ENCODE measurements at places on chromosomes 13 and 19.

DNA sequence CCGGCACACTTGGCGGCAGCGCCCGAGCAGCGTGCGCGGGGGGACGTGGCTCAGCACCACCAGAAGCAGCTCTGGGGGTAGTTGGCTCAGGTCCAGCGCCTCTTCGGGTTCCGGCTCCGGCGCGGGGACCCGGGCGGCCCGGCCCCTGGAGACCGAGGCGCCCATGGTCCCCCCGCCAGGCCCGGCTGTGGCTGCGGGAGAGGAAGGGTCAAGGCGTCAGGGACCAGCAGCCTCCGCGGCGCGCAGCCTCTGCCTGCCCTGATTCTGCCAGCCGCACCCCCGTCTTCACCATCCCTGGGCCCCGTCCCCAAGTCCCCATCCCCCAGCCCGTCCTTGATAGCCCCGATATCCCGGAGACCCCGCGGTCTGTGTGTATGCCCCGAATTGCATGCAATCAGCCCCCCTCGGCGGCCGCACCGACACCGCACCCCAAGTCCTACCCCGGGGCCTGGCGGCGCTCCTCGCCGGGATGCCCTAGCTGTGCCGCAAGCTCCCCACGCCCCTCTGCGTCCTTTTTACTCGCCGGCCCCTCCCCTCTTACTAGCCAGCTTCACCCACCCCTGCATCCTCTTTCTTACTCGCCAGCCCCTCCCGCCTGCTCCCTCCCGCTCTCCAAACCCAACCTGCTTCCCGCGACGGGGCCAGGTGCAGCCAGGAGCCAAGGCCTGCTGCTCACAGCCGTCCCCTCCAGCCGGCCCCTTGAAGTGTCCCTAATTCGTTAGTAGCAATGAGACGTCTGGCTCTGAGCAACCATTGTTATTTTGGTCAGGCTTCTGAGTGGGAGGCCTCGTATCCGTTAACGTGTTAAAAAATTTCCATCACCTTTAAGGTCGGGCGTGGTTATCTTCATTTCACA, at the start of gene FBXO27:
Gene FBXO27 (minus strand): TSS at position 487 of the 856 bp plus-strand sequence. CDS start 322 bp downstream, at position 165.
- DNase-seq, result no peak

DNA sequence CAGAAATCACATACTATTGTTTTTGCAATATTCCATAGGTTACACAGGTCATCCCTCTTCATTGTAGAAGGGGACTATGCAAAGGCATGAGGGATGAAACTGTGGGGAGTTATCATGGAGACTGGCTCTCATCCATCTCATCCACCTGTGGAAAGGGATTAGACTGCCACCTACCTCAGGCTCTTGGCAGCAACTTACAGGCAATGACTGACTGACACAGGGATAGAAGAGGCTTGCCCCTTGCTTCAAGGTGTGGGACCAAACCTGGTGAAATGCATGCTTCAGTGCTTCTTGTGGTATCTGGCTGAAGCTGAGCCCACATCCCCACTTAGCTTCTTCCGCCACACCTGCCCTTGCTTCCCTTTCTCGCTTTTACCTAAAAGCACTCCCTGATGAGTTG, 341.3 kb downstream of the GPC5 start:
- DNase-seq, result no peak

DNA sequence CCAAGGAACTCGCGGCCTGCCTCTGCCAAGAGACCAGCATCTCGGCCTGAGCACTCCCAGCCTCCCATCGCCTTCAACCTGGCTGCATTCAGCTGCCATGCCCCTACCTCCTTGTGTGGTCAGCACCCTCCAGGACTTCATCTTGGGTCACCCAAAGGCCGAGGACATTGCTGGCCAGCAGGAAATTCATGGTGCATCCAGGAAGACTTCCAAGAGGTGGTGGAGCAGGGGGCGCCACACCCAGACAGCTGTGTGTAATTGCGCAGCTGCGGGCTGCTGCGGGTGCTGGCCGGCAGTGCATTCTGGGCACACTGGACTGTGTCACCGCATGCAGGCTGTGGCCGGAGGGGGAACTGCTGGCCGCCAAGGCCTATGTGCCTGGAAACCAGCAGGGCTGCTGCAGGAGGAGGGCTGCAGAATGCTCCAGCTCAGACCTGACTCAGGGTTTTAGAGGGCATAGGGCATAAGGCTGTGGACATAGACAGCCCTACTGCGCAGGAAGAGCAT, 164.3 kb upstream of the TUBA3C start:
- DNase-seq, result no peak

DNA sequence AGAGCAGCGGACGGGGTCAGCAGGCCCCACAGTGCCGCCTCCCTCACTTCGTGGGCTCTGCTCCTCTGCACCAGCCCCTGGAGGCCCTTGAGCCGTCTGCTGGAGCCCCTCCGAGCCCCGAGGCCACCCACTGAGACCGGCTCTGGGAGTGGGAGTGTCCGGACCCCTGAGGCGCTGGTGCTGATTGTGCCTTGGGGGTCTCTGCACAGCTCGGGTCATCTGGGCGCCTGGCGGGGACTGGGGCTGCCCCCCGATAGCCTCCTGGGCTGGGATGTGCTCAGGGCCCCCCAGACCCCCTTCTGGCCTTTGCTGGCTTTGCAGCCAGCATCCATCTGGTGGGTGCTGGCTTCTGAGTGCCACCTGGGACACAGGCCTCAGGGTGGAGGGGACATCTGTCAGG, 15.4 kb downstream of the CBARP start:
- DNase-seq, result no peak

GRCh38 chr19:38870612-38871011, 7.5 kb downstream of the RINL start:
- no peak for DNase-seq

- DNase-seq, result no peak
Measured at GRCh38 chr19:18847549-18848463, 16.0 kb downstream of the UPF1 start.

GRCh38 chr19:3573858-3574637, 1.3 kb downstream of the HMG20B start:
- no peak for DNase-seq

GRCh38 chr13:48412881-48413351, at the start of gene LPAR6:
Gene LPAR6 (minus strand): TSS chr13:48413113. CDS start chr13:48412423, 690 bp downstream.
- DNase-seq, result no peak

- DNase-seq, result no peak
Measured at GRCh38 chr13:39196965-39197646, 158.8 kb downstream of the NHLRC3 start.

GRCh38 chr19:18932216-18932841, 8.7 kb downstream of the HOMER3 start:
- peak; percentile 70 for DNase-seq

DNA sequence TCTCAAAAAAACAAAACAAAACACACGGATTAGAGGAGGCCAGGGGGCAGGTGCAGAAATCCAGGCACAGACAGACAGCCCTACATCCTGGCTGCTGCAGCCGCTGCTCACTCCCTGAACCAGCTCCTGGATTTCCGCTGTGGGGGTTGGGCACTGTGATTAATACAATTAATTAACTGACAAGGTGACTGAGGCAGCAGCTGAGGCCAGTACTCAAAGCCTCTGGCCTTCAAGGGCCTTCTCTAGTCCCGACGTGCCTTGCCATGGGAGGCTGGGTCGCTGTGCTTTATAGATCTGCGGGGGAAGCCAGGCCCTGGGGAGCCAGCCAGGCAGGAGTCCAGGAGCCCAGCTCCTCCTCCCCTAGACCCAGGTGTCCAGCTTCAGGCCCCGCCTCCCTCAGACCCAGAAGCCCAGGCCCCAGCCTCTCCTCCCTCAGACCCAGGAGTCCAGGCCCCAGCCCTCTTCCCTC, 4.6 kb downstream of the NECTIN2 start:
- DNase-seq, result no peak

- DNase-seq, result no peak
Measured at GRCh38 chr19:30663611-30664174, 291.5 kb downstream of the ZNF536 start.

DNA sequence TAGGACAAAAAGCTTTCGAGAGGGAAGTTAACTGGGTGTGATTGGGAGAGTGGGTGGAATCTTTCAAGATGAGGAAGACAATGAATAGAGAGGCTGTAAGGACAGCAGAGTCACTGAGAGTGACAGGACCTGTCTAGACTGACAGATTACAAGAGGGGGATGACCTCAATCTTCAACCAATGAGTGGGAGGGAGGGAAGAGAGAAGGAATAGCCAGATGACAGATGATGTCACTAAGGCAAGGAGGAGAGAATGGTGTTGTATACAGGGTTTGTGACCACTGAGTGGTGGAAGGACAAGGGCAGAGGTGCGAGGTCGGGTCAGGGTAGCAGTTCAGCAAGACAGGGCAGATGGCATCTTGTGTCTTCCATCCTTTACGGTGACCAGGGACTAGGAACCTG, 5.8 kb upstream of the ILF3 start:
- DNase-seq, result no peak

- no peak for DNase-seq
Measured at GRCh38 chr19:29364999-29365398, 152.0 kb upstream of the UQCRFS1 start.

GRCh38 chr13:66430269-66430668, 799.9 kb downstream of the PCDH9 start:
- no peak for DNase-seq

DNA sequence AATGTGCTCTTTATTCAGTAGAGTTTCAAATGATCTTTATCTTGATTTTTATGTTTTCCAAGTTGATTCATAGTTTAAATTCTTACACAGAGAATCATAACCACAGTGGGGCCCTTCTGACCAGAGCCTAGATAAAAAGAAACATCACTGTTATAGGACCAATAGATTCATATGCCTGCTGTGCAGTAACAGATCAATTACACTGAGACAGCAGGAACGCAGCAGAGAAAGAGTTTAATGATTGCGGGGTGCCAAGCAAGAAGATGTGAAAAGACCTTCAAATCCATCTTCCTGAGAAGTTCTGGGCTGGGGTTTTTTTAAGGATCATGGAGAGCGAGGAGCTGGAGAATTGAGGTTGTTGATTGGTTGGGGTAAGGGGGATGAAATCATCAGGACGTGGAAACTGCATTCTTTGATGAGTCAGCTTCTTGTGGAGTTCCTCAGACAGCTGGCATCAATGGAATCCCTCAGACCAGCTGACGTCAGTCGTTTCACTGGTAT, 346.6 kb downstream of the TBC1D4 start:
- no peak for DNase-seq

- DNase-seq, result no peak
Measured at GRCh38 chr13:48853728-48854102, 122.0 kb upstream of the FNDC3A start.

GRCh38 chr13:60267498-60268202, 103.9 kb upstream of the DIAPH3 start:
- DNase-seq, result no peak

GRCh38 chr19:42816894-42817293, 51.4 kb upstream of the PSG8 start:
- no peak for DNase-seq

GRCh38 chr19:47107202-47107952, 6.2 kb downstream of the ZC3H4 start:
- DNase-seq, result no peak

GRCh38 chr13:75195495-75196146, 286.3 kb downstream of the TBC1D4 start:
- no peak for DNase-seq

GRCh38 chr13:73924607-73925006, 209.6 kb downstream of the KLF12 start:
- no peak for DNase-seq

GRCh38 chr13:77515785-77516184, 19.7 kb upstream of the SCEL start:
- DNase-seq, result no peak

DNA sequence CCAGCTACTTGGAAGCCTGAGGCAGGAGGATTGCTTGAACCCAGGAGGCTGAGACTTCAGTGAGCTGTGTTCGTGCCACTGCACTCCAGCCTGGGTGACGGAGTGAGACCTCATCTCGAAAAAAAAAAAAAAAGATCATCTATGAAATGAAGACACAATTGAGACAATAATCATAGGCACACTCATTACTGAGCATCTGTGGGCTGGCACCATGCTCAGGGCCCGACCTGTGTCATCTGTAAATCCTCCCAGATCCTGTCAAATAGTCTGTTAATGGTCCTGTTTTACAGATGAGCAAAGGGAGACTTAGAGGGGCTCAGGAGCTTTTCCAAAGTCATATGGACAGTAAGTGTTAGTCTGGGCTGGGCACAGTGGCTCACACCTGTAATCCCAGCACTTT, 4.1 kb upstream of the NANOS2 start:
- no peak for DNase-seq

DNA sequence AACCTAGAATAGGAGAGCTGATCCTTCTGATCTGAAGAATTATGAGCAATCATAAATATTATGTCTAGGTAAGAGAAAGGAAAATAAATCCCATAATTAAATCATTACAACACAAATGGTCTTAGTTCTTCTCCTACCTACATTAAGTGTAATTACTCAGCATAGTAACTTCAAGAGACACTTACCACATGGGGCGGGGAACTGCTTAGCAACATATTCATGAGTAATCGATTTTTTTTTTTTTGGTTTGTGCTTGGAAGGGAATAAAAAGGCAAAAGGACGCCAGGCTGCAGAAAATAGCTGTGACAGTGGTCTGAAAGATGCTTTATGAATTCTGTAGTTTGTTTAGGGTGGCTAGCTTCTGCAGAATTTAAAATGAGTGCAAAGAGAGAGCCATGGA, 103.3 kb upstream of the HTR2A start:
- no peak for DNase-seq

DNA sequence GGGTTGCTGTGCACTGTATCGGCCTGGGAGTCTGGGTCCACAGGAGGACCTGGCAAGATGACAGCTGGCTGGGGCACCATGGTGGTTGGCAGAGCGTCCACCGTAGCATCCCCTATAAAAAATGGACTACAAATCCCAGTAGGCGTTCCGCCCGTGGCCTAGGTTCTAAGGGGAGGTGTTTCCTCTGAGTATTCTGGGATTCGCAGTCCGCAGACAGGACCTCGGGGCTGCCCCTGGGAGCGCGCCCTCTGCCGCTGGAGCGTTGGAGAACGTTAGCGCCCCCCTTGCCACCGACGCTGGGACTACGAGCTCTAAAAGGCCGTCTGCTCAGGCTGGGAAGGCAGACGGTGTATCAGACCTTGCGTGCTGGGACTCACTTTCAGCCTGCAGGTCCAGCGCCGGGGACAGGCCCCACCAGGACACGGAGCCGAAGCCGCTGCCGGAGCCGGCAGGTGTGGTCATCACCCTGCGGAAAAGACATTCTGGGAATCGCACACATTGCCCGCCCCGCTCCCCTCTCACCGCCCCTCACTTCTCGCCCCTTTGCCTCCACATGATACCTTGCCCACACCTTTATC, 372 bp downstream of the DNAAF3 start:
- no peak for DNase-seq

- DNase-seq, result no peak
Measured at GRCh38 chr19:23346696-23347095, 48.6 kb downstream of the ZNF91 start.

DNA sequence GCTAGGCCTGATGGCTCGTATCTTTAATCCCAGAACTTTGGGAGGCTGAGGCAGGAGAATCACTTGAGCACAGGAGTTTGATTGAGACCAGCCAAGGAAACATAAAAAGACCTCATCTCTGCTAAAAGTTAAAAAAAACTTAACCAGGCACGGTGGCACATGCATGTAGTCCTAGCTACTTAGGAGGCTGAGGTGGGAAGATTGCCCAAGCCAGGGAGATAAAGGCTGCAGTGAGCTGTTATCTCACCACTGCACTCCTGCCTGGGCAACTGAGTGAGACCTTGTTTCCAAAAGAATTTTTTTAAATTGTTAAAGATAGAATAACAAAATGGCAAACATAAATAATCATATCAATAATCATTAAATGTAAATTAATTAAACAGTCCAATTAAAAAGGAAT, 365.8 kb downstream of the MTUS2 start:
- no peak for DNase-seq
